Activated CD4-positive, alpha-beta T cell treated with anti-CD3 and anti-CD28 coated beads, Interleukin-2, amount 50 U/mL, for 24 hours (primary cell): ENCODE measurements at places on chromosomes 2 and 18.

DNA sequence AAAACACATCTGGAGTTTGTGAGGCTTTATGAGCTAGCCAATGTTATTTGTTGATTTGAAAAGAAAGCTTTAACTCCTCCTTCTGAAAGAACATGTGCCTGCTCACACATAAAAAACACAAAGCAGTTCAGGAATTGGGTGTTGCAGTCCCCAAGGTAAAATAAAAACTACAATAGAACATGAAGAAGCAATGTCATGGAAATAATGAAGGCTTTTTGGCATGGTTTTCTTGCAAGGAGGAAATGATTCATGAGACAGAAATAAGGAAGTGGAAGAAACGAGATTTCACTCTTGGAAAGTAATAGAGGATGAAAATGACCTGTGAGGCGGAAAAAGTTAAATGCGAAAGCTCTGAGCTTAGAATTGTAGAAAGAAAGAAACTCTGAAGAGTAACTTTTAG lies 81.1 kb downstream of the TRIB2 start:
- DNase-seq = no peak

GRCh38 chr2:118971245-118972122 lies 29.5 kb downstream of the MARCO start:
- no peak for DNase-seq

GRCh38 chr2:149832324-149832723 lies 244.7 kb upstream of the MMADHC start:
- no peak for DNase-seq

- DNase-seq = no peak
Measured at GRCh38 chr2:60641811-60642788, 88.6 kb upstream of the BCL11A start.

DNA sequence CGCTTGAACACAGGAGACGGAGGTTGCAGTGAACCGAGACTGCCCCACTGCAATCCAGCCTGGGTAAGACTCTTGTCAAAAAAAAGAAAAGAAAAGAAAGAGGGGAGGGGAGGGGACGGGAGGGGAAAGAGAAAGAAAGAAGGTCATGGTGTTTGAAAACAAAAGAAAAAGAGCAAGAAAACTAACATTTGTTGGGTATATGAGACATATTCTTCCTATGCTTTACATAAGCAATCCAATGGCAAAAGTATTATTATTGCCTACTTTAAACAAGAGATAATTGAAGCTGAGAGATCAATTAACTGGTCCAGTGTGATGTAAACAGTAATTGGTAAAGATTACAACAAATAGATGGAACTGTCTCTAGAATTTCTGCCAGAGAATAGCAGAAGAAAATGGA lies 157.3 kb downstream of the ZRANB3 start:
- DNase-seq = no peak

- no peak for DNase-seq
Measured at GRCh38 chr18:48862678-48863270, 88.0 kb downstream of the SMAD7 start.

GRCh38 chr2:143463719-143464118 lies 334.5 kb downstream of the ARHGAP15 start:
- DNase-seq = no peak

- DNase-seq = no peak
Measured at GRCh38 chr2:78892295-78892694, 133.2 kb upstream of the REG3G start.

DNA sequence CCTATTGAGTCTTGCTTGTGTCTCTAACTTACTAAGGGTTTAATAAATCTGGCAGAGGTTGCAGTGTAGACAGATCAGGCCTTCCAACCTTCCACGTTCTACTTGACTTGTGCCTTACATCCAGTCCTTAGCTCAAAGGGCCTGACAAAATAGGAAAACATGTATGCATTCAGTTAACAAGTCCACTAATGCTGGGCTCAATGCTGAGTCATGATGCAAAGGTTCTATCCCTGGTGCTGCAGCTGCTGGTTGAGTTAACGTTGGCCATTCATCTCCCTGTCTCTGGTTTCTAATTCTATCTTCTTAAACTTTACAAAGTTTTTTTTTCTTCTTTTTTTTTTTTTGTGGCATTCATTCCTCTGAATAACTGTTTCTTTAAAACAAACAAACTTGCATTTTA lies 46.3 kb upstream of the ITGB6 start:
- no peak for DNase-seq

- DNase-seq = no peak
Measured at GRCh38 chr2:205563646-205564045, 118.7 kb upstream of the NRP2 start.

- no peak for DNase-seq
Measured at GRCh38 chr2:220568296-220568695, 940.9 kb downstream of the SLC4A3 start.

DNA sequence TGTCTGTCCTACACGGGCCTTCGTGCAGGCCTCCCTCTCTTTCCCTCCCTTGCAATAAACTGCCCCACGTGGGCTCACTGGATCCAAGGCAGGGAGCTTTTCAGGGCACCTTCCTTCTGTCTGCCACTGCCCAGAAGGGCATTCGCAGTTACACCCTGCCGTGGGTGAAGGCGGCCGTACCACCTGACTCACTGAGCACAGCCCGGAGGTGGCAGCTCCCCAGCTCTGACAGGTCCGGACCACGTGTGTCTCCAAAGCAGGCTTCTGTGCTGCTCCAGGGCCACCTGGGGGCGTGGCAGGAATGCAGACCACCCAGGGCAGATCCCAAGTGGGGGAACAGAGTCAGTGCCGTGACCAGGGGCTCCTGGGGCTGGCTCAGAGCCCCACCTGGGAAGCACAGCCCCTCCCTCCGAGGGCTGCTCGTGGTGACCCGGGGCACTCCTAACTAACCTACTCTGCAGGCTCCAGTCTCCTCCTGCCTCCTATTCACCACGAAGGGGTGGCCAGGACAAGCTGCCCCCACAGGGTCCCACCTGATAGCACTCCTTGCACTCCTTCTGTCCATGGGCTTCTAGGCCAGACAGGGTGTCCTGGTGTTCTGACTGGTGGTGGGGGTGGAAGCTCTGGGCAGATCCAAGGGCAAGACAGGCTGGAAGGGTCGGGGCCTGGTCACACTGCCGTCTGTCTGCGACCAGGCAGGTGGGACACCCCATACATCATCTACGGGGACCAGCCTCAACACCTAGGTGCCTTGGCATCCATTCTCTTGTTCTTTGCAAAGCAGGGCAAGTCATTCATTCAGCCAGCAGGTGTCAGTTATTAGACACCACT lies 9.7 kb downstream of the SNED1 start:
- DNase-seq = no peak

GRCh38 chr2:17611036-17611435 lies 70.5 kb downstream of the VSNL1 start:
- DNase-seq = no peak

- peak; percentile 11 for DNase-seq
Measured at GRCh38 chr2:20365249-20365817, 14.7 kb upstream of the PUM2 start.

- no peak for DNase-seq
Measured at GRCh38 chr2:49532702-49533101, 378.4 kb upstream of the FSHR start.

- no peak for DNase-seq
Measured at GRCh38 chr2:17879137-17879912, 858 bp downstream of the KCNS3 start.

GRCh38 chr2:216554755-216555154 lies 56.1 kb downstream of the RPL37A start:
- no peak for DNase-seq

DNA sequence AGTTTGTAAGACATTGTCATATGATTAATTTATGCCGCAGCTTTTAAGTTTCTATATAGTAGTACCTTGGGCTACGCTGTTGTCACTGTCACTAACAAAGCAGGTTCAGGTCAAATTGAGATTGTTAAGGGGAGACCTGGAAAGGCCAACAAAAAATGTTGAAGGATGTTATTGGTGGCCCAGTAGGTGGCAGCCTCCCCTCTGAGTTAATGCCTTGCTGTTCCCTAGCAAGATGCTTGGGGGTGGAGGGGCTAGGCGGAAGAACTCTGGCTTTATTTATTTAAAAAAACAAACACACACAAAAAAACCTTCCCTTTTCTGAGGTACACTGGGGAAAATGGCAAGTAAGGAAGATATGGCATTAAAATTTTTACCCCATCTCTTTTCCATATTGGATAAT lies 128.3 kb upstream of the ATP5MC3 start:
- no peak for DNase-seq

GRCh38 chr2:83470928-83471327 lies 988.2 kb downstream of the SUCLG1 start:
- DNase-seq = no peak

- DNase-seq = no peak
Measured at GRCh38 chr18:11245879-11246278, 96.5 kb upstream of the PIEZO2 start.

DNA sequence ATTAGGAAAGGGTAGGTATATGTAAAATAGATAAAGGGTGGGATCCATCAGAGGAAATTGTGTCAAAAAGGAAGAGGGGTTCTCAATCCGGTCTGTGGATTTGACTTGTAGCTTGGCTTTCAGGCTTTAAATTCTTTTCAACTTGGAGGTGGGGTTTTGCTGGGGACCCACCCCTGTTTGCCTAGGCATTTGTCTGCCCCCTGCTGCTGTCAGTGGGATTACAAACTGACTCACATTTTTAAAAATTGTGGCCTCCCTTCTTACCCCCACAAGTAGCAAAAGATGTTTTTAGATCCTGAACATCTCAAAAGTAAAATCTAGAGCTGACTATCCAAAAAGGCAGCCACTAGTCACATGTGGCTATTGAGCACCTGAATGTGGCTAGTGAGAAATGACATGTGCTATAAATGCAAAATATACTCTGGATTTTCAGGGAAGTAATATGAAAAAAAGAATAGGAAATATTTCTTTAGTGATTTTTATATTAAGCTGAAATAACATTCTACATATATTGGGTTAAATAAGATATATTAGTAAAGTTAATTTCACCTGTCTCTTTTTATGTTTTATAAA lies 178.9 kb downstream of the GFPT1 start:
- no peak for DNase-seq

- DNase-seq = no peak
Measured at GRCh38 chr2:241489088-241489487, 19.3 kb downstream of the STK25 start.

DNA sequence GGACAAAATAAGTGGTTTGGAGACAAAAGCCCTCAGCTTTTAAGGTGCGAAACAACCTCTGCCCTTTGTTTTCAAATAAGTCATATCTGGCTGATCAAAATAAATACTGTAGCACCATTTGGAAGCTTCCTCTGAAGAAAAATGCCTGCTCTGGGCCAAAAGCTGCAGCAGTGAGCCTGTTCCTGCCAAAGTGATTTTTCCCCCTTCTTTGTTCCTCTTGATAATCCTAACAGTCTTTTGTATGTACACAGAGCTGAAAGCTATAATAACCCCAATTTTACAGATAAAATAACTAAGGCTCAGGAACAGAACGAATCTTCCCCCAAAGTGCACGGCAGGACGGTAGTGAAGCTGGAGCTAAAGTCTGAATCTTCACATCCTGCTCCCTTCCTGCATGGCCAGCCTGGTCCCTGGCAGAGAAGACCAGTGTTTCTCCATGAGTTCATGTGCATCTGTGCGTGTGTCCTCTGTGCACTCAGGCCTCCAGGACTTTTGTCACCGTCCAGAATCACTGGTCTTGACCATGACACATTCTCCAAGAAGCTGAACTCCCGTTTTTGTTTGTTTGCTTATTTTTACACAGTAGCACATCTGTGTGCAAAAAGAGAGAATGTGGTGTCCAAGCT lies 2114.1 kb upstream of the PIK3C3 start:
- DNase-seq = no peak

DNA sequence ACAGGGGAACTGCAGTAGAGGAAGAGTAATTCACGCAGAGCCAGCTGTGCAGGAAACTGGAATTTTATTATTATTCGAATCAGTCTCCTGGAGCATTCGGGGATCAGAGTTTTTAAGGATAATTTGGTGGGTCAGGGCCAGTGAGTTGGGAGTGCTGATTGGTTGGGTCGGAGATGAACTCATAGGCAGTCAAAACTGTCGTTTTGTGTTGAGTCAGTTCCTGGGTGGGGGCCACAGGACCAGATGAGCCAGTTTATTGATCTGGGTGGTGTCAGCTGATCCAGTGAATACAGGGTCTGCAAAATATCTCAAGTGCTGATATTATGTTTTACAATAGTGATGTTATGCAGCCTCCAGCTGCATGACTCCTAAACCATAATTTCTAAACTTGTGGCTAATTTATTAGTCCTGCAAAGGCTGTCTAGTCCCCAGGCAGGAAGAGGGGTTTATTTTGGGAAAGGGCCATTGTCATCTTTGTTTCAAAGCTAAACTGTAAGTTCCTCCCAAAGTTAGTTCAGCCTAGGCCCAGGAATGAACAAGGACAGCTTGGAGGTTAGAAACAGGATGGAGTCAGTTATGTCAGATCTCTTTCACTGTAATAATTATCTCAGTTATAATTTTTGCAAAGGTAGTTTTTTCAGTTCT lies 67.0 kb downstream of the ASAP2 start:
- DNase-seq = no peak
